Thoracic aorta (tissue), 2 donors: ENCODE measurements at places on chromosomes 7 and 10.

DNA sequence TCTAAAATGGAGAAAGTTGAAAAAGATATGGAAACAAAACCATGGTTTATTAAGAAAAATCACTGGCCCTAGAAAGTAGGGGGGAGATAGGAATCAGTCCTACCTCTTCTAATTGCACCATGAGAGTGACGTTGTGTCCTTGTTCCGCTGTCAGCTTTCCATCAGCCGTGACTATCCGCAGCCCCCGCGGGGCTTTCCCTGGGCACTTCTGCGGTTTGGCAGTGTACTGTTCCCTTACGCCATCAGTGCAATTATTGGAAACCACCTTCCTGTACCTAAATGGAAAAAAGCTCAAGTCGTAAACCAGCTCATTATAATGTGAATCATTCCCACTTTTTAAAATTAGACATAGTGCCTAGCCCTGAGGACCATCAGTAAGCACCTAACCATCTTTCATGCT, 512.2 kb downstream of the SORCS1 start:
- H3K4me1 ChIP-seq = no peaks in the 10 kb centered on the region
- DNase-seq = no peak

GRCh38 chr10:71860243-71861029, 9.4 kb upstream of the PSAP start:
- H3K4me3 ChIP-seq = peak overlapping the region; percentile 23
- peaks cover 17% of the 10 kb centered on the region for H3K4me1 ChIP-seq
- H3K27ac ChIP-seq = peak overlapping the region; percentile 92
- no peaks in the 10 kb centered on the region for H3K27me3 ChIP-seq
- peak; percentile 94 for DNase-seq

GRCh38 chr7:19520392-19520791, 188.4 kb downstream of the POLR1F start:
- DNase-seq = no peak
- H3K27ac ChIP-seq = no peak overlapping the region
- no peaks in the 10 kb centered on the region for H3K4me1 ChIP-seq
- no peaks in the 10 kb centered on the region for H3K27me3 ChIP-seq

DNA sequence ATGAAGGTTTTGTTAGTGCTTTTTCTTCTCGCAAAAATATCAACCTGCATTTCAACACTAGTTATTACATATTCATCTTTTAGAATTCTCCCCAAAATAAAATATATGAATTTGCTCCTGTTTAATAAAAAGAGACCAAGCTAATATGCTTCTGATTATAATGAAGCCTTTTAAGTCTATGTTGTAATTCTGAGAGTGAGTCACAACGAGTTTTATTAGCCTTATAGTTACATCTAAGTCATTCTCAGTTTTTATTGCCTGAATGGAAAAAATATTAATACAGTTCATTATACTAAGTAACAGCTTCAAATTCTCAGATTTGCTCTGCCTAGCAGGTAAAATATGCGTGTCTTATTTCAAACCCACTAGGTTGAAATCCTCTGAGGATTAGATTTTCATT, 152.4 kb upstream of the CELF2 start:
- H3K27me3 ChIP-seq = no peaks in the 10 kb centered on the region
- DNase-seq = no peak
- H3K4me3 ChIP-seq = no peak overlapping the region
- H3K4me1 ChIP-seq = no peaks in the 10 kb centered on the region
- H3K27ac ChIP-seq = no peak overlapping the region

GRCh38 chr10:71343392-71343773, 24.3 kb downstream of the SLC29A3 start:
- no peak for DNase-seq
- H3K36me3 ChIP-seq = no peaks in the 10 kb centered on the region
- H3K27ac ChIP-seq = no peak overlapping the region

DNA sequence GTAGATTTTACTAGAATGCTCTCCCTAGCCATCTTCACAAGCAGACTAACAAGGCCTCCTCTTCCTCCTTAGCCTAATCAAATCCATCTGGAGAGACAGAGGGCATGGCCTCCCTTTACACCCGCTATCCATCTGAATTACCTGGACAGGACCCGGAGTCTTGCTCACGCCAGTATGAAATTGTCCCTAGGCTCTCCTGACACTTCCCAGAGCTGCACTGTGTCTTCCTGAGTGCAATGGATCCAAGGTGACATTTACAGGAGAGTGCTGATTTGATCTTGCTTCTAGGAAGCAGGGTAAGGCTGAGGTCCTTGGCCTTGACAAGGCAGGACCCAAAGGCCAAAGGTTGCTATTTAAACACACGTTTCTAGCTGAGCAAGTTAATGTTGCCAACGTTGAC, 147.8 kb downstream of the HIBADH start:
- H3K36me3 ChIP-seq = no peaks in the 10 kb centered on the region
- H3K27me3 ChIP-seq = no peaks in the 10 kb centered on the region
- no peak overlapping the region for H3K27ac ChIP-seq
- DNase-seq = no peak

- peak overlapping the region; percentile 88 for H3K4me3 ChIP-seq
- no peaks in the 10 kb centered on the region for H3K36me3 ChIP-seq
- peak; percentile 98 for DNase-seq
- H3K27ac ChIP-seq = peak overlapping the region; percentile 96
Observed at GRCh38 chr7:28408960-28409715, 3.2 kb upstream of the CREB5 start.

DNA sequence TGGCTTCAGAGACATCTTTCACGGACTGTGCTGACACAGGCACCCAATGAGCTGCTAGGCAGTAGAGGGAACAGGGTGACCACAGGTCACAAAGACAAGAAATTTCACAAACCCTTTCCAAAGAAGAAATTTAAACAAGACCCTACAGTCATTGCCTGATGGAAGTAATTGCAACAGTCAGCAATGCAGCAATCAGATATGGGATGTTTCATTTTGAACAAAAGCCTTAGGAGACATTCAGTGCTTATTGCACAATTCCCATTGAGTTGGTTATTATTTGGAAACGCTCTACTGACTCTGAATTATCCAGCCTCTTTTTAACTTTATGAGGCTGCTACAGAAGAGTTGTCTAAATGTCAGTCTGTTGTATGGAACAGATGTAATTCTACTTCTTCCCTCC, 85.5 kb downstream of the ETV1 start:
- H3K4me1 ChIP-seq = no peaks in the 10 kb centered on the region
- DNase-seq = no peak
- H3K27ac ChIP-seq = no peak overlapping the region

- DNase-seq = no peak
- H3K4me1 ChIP-seq = peaks cover 19% of the 10 kb centered on the region
- H3K4me3 ChIP-seq = peak overlapping the region; percentile 78
- no peaks in the 10 kb centered on the region for H3K27me3 ChIP-seq
Observed at GRCh38 chr10:89207801-89208551, 859 bp upstream of the CH25H start.

DNA sequence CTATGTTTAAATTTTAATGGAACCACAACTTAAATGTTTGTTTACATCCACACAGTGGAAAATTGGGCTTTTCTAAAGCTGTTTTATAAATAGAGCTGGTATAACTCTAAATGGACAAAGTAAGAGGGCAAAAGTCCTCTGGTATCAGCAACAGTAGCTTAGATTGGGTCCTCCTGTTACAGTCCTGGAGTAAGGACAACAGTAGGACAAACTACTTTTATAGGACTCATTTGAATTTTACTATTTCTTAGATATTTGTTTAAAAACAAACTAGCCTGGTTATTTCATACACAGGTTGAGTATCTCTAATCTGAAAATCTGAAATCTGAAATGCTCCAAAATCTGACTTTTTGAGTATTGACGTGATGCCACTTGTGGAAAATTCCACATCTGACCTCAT, 8.4 kb downstream of the VCL start:
- H3K27ac ChIP-seq = peak overlapping the region; percentile 27
- no peaks in the 10 kb centered on the region for H3K36me3 ChIP-seq
- no peak for DNase-seq
- H3K4me3 ChIP-seq = no peak overlapping the region
- H3K4me1 ChIP-seq = peaks cover 91% of the 10 kb centered on the region

- no peak overlapping the region for H3K4me3 ChIP-seq
- peaks cover 6% of the 10 kb centered on the region for H3K4me1 ChIP-seq
- H3K36me3 ChIP-seq = no peaks in the 10 kb centered on the region
- no peak overlapping the region for H3K27ac ChIP-seq
Observed at GRCh38 chr7:24441314-24442027, 131.8 kb upstream of the PALS2 start.

GRCh38 chr7:3011211-3011852, 32.3 kb downstream of the CARD11 start:
- H3K36me3 ChIP-seq = no peaks in the 10 kb centered on the region
- H3K27ac ChIP-seq = no peak overlapping the region
- no peak overlapping the region for H3K4me3 ChIP-seq

GRCh38 chr7:3156508-3156907, 112.8 kb upstream of the CARD11 start:
- H3K36me3 ChIP-seq = no peaks in the 10 kb centered on the region
- H3K4me3 ChIP-seq = no peak overlapping the region
- no peak overlapping the region for H3K27ac ChIP-seq
- DNase-seq = no peak

GRCh38 chr10:73873838-73874215, 528 bp downstream of the CAMK2G start:
- H3K27me3 ChIP-seq = no peaks in the 10 kb centered on the region
- no peak for DNase-seq
- peaks cover 20% of the 10 kb centered on the region for H3K36me3 ChIP-seq
- peak overlapping the region; percentile 32 for H3K27ac ChIP-seq
- peaks cover 28% of the 10 kb centered on the region for H3K4me1 ChIP-seq

DNA sequence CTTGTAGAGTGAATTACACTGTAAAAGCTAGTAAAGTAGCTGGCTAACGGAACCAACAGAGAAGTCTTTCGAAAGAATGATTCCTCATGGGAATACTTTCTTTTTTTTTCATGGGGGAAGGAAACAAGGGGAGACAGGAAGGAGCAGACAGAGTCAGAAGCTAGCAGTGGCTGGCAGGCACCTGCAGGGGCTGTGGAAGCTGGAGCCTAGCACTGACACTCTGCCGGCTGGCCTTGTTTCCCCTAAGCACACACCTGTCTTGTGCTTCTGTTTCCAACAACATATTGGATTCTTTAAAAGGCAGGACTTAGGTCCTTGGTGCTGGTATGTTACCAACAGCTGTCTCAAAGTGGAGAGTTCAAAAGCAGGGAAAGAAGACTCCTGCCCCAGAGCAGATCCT, 24.7 kb downstream of the NOD1 start:
- H3K36me3 ChIP-seq = peaks cover 60% of the 10 kb centered on the region
- H3K4me3 ChIP-seq = no peak overlapping the region
- no peak for DNase-seq
- H3K27me3 ChIP-seq = no peaks in the 10 kb centered on the region

DNA sequence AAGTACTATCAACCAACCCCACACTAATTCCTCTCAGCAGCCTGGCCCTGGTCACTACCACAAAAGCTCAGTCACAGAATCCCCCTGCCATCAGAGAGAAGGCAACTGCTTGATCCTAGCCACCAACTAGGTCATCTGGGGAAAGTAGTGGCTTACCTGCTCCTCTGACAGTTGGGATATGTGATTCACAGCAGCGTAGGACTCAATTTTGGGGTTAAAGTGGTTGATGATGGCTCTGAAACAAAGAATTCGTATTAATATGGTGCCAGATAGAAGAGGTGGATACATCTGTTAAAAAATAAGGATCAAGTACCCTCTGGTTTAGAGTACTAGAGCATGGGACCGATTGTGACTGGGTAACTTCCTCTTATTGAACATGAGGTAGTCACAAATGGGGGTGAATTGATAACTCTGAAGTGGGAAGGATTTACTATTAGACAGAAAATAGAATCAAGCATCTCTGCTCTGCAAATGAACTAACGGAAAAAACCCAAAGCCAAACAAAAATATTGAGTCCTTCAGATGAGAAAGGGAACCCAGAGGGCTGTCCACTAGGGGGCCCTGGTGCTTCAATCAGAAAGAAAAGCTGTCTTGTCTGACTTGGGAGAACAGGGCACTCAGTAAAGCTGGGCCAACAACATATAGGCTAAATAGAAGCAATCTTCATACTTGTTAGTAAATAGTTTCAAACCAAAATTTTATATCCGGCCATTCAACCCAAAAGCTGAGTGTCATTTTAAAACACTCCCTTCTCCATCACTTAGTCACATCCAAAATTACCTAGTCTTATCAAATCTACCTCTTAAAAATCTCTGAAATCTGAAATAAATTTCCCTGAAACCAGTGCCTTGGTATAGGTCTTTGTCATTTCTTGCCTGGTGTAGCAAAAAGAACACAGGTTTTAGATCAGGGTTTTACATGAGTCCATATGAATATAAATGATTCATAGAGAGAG, 45.9 kb upstream of the KCNIP2 start:
- H3K4me3 ChIP-seq = no peak overlapping the region
- H3K27me3 ChIP-seq = no peaks in the 10 kb centered on the region
- H3K27ac ChIP-seq = no peak overlapping the region
- H3K4me1 ChIP-seq = no peaks in the 10 kb centered on the region
- no peak for DNase-seq
- H3K36me3 ChIP-seq = no peaks in the 10 kb centered on the region

DNA sequence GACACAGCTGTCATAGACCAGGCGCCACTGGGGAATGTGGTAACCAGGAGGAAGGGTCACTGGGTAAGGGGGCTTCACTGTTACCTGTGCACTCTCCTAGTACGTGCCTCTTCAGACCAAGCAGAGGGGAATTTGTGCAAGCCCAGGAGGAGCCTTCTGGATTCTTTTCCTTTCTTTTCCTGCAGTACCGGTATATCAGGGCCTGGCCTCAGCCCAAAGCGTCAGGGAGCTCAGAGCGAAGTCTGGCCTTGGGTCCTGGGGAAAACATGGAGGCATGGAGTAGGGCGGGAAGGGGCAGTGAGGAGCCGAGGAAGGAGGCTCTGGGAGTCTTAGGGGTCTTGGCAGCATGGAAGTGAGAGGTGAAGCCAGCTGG, 133.6 kb upstream of the GDF10 start:
- peaks cover 30% of the 10 kb centered on the region for H3K4me1 ChIP-seq
- no peak for DNase-seq
- H3K27ac ChIP-seq = peak overlapping the region; percentile 92

DNA sequence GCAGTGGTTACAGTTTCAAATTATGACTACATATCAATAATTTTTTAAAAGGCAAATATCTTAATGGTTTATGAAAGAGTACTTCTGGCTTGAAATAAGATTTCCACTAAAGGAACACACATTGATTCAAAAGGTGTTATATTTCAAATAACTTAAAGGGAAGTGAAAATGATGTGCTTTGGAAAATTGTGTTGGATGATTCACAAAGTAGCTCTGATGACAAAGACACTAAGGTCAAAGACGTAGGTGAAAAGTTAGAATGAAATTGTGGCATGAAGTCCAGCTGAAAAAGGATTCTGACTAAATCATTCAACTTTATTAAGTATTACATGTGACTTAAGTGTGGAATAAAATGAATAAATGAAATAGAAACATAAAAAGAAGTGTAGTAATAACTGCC, 20.8 kb upstream of the OR2A5 start:
- no peak for DNase-seq
- no peak overlapping the region for H3K27ac ChIP-seq
- H3K4me3 ChIP-seq = no peak overlapping the region
- H3K4me1 ChIP-seq = no peaks in the 10 kb centered on the region

GRCh38 chr10:72126872-72127232, 38.5 kb upstream of the SPOCK2 start:
- DNase-seq = no peak
- H3K27ac ChIP-seq = no peak overlapping the region
- no peaks in the 10 kb centered on the region for H3K36me3 ChIP-seq
- no peaks in the 10 kb centered on the region for H3K27me3 ChIP-seq
- H3K4me1 ChIP-seq = peaks cover 10% of the 10 kb centered on the region
- no peak overlapping the region for H3K4me3 ChIP-seq

- DNase-seq = no peak
- H3K36me3 ChIP-seq = peaks cover 3% of the 10 kb centered on the region
Observed at GRCh38 chr7:19696926-19697325, 11.9 kb downstream of the POLR1F start.

- H3K4me3 ChIP-seq = no peak overlapping the region
- H3K4me1 ChIP-seq = no peaks in the 10 kb centered on the region
- H3K36me3 ChIP-seq = no peaks in the 10 kb centered on the region
- H3K27ac ChIP-seq = no peak overlapping the region
- no peak for DNase-seq
Observed at GRCh38 chr7:12746211-12746610, 58.8 kb downstream of the ARL4A start.
